ENCODE measurements at places on chromosomes 6 and 20. TPM values are rescaled to one million over a fixed set of nuclear protein-coding genes. Genes with fewer than 3 reads are reported as not detected.

GRCh38 chr20:17710379-17711266 lies 10.9 kb downstream of the BANF2 start:
- peak; percentile 55 for DNase-seq

GRCh38 chr20:22687676-22688349 lies 103.4 kb upstream of the FOXA2 start:
- no peak for DNase-seq

The BICRAL gene
- 17.4 TPM for polyA plus RNA-seq

DNA sequence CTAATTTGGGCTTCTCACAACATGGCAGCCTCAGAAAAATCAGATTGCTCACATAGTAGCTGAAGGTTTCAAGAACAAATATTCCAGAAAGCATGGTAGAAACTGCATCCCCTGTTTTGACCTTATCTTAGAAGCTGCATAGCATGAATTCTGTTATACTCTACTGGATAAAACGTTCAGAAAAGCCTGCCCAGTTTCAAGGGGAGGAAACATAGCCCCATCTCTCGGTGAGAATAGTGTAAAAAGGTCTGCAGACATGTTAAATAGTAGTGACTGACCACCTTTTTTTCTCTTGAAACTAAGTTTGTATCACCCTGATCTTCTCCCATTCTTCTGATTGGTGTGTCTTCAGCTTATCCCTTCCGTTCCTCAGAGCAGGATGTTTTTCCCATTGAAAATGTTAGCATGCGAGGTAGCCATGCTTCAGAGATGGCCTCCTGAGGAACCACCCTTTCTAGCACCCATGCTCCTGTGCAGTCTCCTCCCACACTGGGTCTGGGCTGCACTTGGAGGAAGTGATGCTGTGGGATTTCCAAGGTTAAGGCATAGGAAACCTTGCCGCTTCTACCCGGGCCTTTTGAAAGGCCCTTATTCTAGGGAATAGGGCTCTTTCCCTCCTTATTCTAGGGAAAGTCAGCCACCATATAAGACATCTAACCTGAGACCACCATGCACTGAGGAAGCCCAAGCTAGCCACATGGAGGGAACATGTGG lies 50.1 kb downstream of the MARCKS start:
- DNase-seq, result no peak

GRCh38 chr20:20712004-20712473 lies 405 bp downstream of the RALGAPA2 start:
- DNase-seq, result no peak

GRCh38 chr6:41706876-41707564 lies 28.4 kb downstream of the TFEB start:
- no peak for DNase-seq

DNA sequence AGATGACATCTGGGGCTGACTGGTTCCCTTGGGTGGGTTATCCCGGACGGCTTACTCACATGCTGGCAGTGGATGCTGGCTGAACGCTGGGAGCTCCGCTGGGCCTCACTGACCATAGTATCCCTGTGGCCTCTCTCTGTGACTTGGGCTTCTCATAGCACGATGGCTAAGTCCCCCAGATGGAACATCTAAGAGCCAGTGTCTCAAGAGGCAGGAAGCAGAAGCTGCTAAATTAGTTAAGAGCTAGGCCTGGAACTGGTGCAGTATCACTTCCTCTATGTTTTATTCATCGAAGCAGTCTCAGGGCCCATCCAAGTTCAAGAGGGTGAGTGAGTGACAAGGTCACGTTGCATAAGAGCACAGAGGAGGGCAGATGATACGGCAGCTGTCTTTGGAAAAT lies 116.5 kb upstream of the LAMP5 start:
- no peak for DNase-seq

DNA sequence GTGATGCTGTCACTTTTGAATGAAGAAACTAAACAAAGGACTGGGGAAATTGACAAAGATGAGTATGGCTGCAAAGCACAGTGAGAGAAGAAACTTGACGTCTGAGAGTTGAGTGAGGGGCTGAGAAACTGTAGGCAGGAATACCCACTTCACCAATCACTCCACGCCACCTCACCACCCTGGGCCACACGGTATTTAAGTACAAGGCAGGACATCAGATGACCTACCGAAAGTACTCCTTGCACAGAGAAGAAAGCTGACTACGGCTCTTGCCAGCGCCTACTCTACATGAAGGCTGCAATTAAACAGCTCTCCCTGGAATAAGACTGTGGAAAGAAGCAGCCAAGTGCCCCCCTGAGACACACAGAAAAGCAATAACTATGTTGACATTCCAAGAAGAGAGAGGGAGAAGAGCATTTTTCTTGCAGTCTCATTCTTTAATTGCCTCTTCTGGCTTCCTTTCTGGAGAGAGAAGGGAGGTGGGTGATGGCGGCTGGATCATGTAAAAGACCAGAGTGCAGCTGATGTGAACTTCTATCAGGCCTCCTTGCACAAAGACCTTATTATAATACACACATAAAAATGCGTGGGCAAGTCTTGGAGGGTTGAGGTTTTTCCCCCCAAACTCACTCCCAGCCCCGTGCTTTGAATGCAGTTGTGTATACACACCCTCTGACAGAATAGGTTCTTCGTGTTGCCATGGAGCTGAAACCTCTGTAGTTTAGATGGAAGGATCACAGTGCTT lies 44.6 kb downstream of the HIVEP2 start:
- no peak for DNase-seq

DNA sequence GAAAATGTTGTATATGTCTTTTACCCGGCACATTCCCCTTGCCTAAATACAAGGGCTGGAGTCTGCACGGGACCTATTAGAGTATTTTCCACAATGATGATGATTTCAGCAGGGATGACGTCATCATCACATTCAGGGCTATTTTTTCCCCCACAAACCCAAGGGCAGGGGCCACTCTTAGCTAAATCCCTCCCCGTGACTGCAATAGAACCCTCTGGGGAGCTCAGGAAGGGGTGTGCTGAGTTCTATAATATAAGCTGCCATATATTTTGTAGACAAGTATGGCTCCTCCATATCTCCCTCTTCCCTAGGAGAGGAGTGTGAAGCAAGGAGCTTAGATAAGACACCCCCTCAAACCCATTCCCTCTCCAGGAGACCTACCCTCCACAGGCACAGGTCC lies 11.3 kb upstream of the MAPRE1 start:
- DNase-seq, result no peak

The VSTM2L gene
- polyA plus RNA-seq, result 0.76 TPM

The ADGRF1 gene
- polyA plus RNA-seq, result 52.7 TPM

The CLDN20 gene
- polyA plus RNA-seq, result 3.3 TPM

DNA sequence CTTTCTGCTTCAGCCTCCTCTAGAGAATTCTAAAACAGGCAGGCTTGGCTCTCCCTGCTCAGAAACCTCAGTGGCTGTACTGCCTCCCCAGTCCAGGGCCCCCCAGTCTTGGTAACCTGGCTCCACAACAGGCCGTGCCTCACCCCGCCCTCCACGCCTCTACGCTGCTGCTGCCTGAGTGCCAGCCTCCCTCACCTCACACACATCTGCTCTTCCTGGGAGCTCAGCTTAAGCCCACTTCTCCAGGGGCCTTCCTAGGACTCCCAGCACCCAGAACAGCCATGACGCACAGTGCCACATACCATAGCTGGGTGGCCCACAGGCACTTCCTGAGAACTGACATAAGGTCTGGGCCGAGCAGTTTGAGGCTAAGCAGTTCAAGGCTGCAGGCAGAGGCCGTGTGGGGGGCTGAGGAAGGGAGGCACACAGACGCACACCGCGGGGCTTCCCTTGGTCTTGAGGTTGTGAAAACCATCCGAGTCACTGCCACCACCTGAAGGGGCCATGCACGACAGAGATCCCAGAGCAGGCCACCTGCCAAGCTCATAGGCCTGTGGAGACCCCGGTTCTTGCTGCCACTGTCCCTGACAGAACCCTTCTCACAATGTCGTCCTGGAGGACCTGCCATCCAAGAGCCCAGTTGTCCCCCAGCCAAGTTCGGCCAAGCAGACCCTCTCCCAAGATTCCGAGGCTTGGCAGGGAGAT lies 42.6 kb downstream of the DSTN start:
- DNase-seq, result no peak

The HLA-DOA gene
- polyA plus RNA-seq, result 5.9 TPM

DNA sequence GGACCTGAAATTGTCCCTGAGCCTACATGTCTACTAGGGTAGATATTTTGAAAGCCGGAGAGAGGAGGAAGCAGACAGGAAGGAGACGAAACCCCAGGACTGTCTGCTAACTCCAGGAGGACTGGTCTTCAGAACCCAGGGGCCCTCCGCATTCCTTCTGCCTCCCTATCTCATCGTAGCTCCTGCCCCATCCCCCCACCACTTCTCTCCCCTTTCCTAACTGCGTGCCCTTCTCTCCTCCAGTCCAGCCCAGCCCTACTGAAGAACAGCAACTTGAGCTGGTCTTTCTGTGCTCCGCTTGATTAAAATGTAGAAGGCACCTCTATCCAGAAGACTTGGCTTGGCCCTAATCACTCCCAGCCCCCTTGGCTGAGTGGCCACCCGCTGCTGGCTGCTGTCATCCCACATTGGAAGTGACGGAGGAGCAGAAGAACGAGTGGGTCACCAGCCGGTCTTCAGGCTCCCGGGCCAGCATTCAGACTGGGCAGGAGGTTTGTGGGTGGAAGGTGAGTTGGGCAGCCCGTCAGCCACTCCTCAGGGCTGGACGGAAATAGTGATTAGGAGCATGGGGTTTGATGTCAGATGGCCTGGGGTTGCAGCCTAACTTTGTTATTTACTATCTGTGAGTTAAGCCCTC lies 28.8 kb upstream of the ANGPT4 start:
- no peak for DNase-seq

DNA sequence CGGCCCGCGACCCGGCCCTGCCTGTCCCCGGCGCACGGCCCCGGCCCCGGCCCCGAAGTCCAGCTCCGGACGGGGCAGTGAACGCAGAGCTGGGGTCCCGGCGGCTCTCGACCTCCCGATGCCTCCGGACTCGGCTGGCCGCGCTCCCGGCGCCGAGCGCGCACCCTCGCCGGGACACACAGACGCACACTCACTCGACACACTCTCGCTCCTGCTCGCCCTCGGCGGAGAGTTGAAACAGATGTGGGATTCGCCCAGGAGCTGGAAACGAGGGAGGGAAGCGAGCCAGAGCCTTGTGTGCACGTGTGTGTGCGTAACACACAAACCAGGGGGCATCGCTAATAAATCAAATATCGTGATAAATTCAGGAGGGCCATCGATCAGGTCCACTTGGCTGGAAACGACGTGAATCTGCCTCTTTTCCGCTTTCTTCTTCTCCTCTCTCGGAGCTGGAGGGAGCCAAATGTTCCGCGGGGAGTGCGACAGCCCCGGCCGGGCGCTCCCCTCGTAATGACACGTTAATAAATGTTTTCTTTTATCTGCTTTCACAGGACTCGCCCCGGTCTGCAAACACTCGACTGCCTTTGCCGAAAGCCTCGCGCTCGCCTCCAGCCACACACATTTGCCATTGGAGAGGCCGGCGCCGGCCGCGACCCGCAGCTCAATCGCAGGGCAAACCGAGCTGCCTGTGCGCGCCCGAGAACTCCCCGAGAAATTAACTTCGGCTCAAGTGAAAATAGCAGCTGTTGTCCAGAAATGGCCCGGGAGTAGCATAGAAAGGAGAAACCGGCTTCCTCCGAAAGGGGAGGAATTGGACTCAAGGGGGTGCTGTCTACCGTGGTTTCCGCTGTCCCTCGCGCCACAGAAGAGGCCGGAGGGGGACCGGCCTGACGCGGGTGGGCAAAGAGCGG lies 828 bp upstream of the SULF2 start:
- DNase-seq, result peak; percentile 87

DNA sequence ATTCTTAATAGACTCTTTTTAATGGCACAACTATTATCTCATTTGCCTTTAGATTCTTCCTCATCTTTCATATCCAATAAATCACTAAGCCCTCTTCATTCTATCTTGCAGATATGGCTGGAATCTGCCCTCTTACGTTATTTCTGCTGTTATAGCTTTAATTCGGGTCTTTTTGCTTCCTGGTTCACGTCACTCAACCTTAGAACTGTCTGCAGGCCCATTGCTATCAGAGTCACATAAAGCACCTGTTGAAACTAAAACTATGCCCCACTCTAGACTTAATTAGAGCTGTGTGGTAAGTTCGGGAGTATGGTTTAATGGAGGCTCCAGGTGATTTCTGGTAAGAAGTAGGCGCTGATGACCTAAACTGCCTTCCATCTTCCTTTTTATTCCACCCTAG lies 988 bp downstream of the QRSL1 start:
- no peak for DNase-seq

The RIPOR2 gene
- 8.8 TPM for polyA plus RNA-seq

DNA sequence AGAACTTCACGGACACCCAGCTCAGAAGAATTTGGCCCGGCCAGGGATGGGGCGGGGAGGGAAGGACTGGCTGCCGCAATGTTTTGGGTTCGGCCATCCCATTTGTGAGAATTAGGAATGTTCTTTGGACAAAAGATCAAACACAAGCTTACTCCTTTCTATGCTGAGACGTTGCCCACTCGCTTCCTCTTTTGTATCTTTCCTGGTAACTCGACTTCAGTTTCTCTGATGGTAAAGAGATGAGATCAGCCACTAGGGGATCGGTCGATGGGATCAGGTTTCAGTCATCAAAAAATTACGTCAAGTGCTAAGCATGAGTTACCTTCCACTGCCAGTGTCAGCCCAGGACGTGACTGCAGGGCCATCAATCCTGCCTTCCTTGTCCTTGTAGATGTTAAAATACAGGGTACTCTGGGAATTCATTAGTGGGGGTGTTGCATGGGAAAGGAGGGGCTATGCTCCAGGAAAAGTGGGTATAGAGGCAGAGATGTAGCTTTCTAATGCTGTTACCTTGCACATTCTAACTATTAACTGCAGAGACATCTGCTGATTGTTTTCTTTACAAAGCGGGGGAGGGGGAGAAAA lies 190.2 kb downstream of the TSHZ2 start:
- DNase-seq, result peak; percentile 88

DNA sequence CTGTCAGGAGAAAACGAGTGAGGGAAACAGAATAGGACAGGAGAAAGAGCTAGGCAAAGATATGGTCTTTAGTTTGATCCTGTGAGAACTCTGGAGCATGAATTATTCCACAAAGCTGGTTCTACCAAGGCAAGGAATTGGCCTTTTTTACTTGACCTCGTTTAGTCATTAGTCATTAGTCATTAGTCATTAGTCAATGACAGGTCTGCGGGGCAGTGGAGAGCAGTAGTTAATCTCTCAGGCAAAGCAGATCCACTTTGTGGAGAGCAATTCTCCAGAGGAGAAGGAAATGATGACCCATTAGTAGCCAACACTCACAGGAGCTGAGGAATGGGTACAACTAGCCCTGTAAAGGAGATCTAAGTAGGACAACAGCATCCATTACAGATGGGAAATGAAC lies 22.0 kb upstream of the ABCC10 start:
- DNase-seq, result no peak

DNA sequence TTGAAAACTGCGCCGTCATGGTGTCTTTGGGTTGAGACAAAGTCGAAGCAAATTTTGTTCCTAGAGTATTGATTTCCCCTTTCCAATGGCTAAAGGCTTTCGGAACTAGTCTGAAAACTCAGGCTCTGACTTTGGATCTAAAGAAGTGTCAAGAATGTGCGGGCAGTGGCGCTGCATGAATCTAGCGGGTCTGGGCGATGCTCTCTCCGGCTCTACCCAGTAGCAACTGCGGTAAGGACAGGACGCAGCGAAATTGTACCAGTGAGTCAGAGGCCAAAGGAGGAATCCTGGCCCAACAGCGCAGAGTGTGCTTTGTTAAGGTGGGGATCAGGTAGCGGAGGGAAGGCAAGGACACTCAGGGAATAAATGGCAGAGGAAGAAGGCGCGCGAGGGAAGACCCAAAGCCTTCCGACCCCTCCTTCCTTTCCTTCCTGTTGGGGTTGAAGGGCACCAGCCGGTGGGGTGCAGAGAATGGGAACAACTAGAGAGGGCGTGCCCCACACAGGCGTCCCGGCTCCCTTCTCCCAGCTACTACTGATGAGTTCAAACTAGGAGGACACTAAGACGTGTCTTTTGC lies 32.1 kb downstream of the HLA-F start:
- DNase-seq, result no peak

- DNase-seq, result no peak
Measured at GRCh38 chr6:133047065-133047665, 194.0 kb upstream of the EYA4 start.

The DHX35 gene
- polyA plus RNA-seq, result 19.9 TPM

Data from left kidney (tissue), 8 donors.